ENCODE measurements at places on chromosomes 2 and 18.

DNA sequence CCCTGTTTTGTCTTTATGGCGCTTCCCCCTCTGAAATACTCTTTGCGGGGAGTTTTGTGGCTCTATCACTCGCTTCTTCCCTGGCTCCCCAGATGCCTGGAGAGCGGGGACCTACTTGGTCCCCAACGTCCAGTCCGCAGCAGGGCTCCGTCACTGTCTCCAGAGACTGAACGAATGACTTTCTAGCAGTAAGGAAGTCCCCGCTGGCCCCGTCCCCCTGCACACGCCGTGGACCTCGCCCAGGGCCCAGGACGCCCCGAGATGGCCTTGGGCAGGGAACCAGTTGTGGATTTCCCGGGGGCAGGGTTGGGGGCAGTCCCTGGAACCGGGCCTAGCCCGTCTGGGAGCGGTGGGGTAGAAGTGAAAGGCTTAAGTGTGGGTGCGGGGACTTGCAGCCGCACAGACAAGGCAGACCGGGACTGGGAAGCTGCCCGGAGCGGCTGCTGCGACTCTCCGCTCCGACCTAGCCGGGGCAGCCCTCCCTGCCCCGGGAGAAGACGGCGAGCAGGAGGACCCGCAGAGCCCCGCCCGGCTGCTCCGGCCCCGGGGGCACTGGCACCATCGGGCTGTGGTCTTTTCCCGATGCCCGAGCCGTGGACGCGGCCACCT lies 821 bp upstream of the EPHA4 start:
- DNase-seq: no peak

DNA sequence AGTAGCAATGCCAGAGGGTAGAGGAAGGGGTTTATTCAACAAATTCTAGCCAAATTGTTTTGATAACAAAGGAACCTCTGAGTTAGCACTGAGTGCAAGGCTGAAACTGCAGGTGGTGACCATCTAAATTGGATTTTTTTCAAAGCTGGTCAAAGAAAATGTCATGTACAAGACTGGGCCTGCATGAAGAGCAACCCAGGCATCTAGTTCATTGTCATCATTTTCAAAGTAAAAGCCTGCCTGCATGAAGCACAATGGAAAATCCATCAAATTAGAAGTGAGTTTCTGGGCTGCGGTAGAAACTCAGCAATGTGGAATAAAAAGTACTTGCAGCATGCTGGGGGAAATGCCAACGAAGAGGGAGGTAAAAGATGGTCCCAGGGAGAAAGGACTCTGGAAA lies 80.8 kb upstream of the PPP1CB start:
- no peak for DNase-seq

DNA sequence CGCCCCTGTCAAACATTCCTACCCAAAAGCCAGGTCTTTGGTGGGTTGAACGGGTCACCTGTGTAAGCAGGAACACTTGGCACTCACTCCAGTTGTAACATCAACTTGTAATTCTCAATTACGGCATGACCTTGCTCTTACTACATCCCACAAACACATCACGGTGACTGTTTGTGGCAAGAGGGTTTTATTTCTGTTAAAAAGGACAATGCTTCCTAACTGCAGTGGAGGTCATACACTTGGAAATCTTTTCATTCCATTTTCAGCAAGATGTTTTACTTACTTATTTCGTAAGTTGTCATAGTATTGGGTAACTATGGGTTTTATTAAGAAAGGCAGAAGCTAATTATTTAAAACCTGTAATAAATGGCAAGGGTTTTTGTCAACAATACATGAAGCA lies 126.1 kb downstream of the ZNF516 start:
- DNase-seq: no peak

DNA sequence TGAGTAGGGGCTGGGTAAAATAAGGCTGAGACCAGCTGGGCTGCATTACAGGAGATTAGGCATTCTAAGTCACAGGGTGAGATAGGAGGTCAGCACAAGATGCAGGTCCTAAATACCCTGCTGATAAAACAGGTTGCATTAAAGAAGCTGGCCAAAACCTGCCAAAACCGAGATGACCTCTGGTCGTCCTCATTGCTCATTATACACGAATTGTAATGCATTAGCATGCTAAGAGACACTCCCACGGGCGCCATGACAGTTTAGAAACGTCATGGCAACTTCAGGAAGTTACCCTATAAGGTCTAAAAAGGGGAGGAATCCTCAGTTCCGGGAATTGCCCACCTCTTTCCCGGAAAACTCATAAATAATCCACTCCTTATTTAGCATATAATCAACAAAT lies 132.2 kb downstream of the ARL4C start:
- no peak for DNase-seq

- no peak for DNase-seq
Observed at GRCh38 chr18:72232644-72233043, 311.5 kb downstream of the CBLN2 start.

DNA sequence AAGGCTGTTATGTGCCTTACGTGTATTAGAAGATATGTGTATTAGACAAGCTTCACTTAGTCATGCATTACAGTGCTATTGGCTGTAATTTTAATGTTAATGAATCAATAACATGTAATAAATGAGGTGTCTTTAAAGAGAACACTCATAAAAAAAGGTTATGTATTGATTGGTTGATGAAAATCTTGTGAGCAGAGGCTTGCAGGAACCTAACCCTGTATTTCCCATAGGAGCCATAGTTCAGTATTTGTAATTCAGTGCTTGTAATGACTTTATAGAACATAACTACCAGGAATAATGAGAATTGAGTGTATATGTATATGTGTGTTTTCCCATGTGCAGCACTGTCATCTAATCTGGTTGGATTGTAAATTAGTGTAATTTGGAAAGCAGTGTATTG lies 33.2 kb downstream of the TSN start:
- DNase-seq: no peak

DNA sequence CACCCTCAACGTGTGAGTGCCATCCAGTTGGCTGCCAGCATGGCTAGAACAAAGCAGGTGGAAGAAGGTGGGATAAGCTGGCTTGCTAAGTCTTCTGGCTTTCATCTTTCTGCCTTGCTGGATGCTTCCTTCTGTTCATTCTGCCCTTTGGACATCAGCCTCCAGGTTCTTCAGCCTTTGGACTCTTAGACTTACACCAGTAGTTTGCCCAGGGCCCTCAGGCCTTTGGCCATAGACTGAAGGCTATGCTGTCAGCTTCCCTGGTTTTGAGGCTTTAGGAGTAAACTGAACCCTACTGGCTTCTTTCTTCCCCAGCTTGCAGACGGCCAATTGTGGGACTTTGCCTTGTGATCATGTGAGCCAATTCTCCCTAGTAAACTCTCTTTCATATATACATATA lies 155.0 kb upstream of the SERTAD2 start:
- DNase-seq: no peak

DNA sequence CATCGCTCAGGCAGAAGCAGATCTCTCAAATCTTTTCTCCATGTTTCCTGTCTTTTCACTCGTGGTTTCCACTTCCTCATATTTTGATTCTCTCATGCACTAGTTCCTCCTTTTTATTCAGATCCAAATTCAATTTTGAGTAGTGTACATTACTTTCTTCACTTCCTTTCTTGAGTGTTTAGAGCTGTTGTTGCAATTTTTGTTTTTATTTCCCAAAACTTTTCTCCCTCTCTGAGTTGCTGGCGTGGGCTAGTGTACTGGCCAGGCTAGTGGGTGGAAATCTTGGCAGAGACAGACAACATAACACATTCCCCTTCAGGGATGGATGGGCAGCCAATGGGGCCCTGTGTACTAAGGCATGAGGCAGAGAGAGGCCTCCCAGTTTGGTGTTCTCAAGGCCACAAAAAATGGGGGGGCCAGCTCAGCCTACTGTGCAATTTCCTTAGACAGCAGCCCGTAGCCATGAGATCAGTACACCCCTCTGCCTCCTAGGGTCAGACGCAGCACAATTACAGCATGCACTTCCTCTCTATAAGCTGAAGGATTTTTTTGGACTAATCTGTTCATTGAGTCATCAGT lies 145.1 kb upstream of the PID1 start:
- DNase-seq: peak; percentile 59

DNA sequence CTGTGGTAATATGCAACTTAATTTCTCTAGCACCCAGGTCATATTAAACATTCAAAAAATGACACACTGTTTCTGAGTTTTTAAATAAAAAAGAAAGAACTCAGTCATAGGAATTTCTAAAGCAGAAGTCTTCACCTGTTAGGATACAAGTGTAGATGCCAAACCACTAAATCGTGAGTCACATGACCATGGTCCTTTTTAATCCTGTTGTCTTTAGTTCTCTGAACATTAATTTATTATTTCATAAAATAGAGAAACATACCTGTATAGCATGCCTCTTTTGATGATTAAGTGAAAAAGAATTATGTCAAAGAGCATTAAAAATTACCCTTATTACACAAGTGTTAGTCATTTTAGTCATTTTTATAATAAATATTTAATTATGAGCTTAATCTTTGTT lies 398.8 kb downstream of the CCDC85A start:
- DNase-seq: no peak

- no peak for DNase-seq
Observed at GRCh38 chr18:4430836-4431235, 24.3 kb downstream of the DLGAP1 start.

GRCh38 chr2:179226961-179227259 lies 37.7 kb downstream of the SESTD1 start:
- no peak for DNase-seq

DNA sequence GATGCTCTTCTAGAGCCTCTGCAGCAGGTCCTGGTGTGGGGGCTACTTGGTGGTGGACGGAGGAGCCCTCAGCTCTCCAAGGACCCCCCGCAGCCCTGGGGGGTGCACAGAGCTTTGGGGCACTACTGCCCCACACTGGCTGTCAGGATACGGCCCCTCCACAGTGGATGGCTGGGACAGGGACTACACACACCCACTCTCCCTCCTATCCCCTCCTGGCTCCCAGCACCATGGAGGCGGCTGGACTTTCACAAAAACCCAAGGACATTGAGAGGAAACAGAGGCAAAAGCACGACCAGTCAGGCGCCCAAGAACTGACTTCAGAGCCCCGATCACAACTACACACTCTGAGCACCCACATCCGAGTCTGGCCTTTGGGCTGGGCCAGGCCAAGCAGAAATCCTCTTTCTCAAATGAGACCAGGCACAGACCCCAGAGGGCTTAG lies 12.6 kb downstream of the GPR35 start:
- DNase-seq: no peak

DNA sequence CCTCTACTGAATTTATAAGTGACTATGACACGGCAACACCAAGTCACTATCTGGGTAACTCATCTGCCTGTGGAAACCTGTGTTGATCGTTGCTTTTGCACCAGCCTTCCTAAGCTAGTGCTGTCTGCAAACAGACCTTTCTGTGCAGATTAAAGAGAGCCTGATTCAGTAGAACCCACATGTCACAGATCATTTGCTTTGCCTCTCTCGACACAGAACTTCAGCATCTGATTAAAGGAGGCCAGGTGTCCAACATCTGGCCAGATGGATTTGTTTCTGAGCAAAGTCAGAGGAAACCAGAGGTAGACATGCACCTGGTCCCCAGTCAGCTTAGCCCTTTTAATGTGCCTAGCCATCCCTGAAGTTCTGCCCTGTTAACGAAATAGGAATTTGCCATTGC lies 15.0 kb upstream of the TTR start:
- DNase-seq: no peak

DNA sequence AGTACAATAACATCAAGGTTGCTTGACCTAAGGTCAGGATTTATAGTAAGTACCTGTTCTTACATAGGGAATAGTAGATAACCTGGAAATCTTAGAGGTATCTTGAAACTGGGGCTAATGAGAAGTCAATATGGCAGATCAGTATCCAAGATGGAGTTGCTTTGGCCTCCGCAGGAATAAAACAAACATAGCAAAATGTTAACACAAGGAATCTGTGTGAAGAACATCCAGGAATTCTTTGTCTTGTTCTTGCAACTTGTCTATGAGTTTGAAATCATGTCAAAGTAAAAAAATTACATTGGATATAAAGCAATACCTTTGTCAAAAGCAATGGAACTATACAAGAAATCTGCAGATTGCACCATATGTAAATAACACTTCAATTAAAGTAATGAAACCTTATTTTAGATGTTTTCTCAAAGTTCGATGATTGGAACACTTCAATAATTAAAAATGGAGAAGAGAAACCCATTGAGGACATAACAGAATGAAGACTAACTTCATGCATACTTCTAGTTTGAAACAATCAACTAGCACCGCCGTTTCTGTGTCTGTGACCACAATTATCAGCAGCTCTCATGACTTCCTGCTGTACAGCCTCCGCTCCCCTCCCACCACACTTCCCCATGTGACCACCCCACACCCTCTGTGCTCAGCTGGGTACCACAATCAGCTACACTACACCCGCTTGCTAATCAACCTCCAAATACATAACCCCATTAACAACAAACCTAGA lies 27.6 kb downstream of the C2orf76 start:
- no peak for DNase-seq

DNA sequence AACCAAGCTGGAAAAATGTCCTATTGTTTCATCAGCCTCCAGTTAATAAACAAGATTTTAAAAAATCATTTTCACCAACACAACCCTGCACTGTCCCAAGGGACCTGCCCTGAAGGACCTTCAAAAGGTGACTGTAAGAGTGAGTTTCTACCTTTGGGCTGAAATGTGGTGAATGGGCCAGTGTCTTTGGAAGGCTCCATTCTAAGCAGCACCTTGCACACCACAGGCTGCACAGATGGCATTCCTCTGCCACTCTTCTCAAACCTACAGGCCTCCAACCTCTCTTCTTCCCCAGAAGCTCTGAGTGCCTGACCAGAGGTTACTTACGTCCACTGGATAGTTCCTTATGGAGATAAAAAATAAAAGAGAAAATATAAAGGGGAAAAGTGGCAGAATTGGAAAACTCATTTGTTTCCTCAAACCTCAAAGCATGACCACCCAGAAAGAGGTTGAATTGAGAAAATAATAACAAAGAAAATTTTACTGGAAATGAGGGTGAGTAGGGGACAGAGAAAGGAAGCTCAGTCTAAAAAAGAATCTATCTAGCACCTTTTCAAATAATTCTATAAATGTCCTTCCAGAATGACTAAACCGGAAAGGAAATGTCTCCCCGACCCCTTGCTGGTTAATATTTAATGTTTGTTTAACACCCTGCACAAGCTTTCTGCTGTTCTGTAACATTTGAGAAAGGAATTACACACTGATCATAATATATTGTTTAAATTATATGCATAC lies 175.7 kb downstream of the METTL4 start:
- no peak for DNase-seq

GRCh38 chr18:12946549-12947284 lies 1.1 kb upstream of the SEH1L start:
- no peak for DNase-seq

- no peak for DNase-seq
Observed at GRCh38 chr18:3816610-3817363, 366.8 kb downstream of the TGIF1 start.

- DNase-seq: no peak
Observed at GRCh38 chr2:221450280-221450679, 121.8 kb downstream of the EPHA4 start.

GRCh38 chr2:215160081-215160480 lies 21.7 kb upstream of the ABCA12 start:
- DNase-seq: no peak

GRCh38 chr2:239026711-239027361 lies 179.0 kb downstream of the TWIST2 start:
- DNase-seq: no peak

GRCh38 chr2:18771212-18771611 lies 181.8 kb upstream of the NT5C1B start:
- DNase-seq: no peak

GRCh38 chr18:44520981-44521667 lies 159.6 kb upstream of the SETBP1 start:
- DNase-seq: no peak

All from thoracic aorta (tissue), 2 donors.